NCI-H510A treated with DMSO at 0.1 percent for 48 hours (cell line): ENCODE measurements at places on chromosomes 11 and 22.

- DNase-seq: no peak
Measured at GRCh38 chr11:64295760-64296159, 4.4 kb upstream of the CATSPERZ start.

- peak; percentile 88 for DNase-seq
Measured at GRCh38 chr11:128884703-128885338, 6.3 kb upstream of the KCNJ5 start.

DNA sequence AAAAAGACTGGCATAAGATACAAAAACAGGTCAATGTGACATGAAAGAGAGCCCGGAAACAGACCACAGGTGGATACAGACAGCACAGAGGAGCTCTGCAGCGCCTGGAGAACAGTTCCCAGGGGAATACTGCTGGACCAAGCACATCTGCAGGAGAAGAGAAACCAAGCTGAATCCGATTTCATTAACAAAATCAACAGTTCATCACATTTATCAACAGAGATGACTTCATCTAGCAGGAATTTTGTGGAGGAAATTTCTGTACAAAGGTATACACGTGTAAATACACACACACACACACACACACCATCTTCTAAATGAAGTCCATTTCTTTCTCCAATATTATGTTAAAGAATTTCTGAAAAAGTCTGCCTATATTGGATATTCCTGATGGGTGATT is 17.1 kb downstream of the YPEL1 start:
- DNase-seq: no peak

GRCh38 chr11:27244900-27245299 is 118.1 kb downstream of the CCDC34 start:
- DNase-seq: no peak

- DNase-seq: no peak
Measured at GRCh38 chr11:1814691-1815090, 20.1 kb upstream of the SYT8 start.

- no peak for DNase-seq
Measured at GRCh38 chr11:6225896-6226295, 8.5 kb downstream of the FHIP1B start.

DNA sequence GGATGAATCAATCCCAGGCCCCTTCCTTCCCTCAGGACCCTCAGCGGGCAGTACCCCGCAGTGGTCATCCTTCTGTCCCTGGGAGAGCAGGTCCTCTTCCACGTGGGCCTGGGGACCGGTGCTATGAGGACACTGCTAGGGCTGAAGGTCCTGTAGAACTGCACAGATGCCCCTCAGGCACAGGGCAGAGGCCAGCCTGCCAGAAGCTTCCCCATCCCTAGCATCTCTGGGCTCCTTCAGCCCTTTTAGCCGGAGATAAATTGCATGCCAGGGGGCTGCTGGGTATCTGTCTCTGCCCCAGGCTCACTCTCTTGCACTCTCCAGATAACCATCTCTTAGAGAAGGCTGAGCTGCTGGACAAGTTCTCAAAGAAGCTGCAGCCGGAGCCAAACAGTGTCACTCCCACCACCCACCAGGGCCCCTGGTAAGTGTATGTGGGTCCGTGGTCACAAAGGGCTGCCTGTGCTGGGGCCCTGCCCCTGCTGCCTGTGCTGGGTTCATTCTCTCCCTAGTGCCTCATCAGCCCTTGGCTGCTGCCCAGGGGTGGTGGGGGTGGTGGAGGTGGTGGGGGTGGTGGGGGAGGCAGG is 2.3 kb downstream of the ATG16L2 start:
- DNase-seq: no peak

DNA sequence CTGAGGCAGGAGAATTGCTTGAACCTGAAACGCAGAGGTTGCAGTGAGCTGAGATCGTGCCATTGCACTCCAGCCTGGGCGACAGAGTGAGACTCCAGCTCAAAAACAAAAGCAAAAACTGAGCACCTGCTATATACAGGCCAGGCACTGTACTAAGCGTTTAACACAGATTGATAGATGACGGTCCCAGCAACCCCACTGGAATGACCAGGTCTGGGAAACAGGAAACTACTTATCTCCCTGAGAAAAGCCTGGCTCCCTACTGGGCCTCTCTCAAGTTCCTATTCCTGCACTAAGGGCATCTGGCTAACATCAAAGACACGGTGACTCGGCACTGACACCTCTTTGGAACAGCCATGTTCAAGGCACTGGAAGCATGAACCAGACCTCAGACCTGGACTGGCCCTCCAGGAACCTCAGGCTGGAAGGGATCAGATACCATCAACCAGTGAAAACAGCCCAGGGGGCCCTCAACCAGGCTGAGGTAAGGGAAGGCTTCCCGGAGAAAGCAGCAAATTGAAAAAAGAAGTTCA is 16.6 kb downstream of the ARAP1 start:
- peak; percentile 36 for DNase-seq

GRCh38 chr11:44608651-44608990 is 43.2 kb downstream of the CD82 start:
- no peak for DNase-seq
